ENCODE measurements at places on chromosomes 13 and 19.
A peak's percentile ranks its signal among the peaks of the same experiment; 100 is the strongest.

DNA sequence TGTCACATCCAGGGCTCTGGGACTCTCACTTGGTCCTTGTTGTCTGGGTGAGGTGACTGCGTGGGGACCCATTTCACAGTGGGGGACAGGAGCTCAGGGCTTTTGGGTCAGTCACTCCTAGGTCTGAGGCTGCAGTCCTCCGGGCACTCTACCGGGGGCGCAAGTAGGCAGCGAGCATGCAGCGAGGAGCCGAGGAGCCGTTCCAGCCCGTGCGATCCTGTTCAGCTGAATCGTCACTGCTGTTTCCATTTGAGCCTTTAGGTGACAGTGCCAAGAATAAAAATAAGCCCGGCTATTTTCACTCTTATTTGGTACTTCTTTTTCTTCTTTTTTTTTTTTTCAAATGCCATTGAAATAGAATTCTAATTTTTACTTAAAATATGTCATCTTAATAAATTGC is 126.5 kb downstream of the ZNF536 start:
- DNase-seq = no peak

DNA sequence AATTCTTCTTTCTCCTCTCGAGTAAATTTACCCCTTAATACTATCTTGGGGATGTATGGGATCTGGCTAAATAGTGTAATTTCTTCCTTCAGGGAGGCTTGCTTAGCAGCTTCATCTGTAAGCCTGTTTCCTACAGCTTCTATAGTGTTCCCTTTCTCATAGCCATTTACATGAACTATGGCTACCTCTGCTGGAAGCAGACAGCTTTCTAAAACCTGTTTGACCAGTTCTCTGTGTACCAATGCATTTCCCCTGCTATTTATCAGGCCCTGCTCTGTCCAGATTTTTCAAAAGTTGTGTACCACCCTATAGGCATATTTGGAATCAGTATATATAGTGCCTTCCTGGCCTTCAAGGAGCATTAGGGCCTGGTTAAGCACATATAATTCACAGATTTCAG is 113.6 kb upstream of the PCDH9 start:
- DNase-seq = no peak

GRCh38 chr13:44810061-44810840 is 179.0 kb downstream of the NUFIP1 start:
- no peak for DNase-seq

DNA sequence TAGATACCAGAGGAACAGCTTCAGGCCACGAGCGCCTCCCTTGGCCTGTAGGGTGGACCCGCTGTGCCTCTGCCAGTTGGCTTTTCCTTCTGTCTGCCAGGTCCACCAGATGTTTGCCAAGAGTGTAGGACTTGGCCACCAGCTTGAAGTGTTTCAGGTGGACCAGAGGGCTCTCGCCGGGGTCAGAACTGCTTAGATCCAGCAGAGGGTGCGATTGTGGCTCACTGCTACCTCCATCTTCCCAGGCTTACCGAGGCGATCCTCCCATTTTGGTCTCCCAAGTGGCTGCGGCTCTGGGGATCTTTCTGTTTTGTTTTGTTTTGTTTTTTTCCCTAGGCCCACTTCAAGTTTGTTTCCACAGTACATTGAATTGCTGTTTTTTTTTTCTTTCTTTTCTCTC is 23.0 kb upstream of the ZNF730 start:
- DNase-seq = no peak

DNA sequence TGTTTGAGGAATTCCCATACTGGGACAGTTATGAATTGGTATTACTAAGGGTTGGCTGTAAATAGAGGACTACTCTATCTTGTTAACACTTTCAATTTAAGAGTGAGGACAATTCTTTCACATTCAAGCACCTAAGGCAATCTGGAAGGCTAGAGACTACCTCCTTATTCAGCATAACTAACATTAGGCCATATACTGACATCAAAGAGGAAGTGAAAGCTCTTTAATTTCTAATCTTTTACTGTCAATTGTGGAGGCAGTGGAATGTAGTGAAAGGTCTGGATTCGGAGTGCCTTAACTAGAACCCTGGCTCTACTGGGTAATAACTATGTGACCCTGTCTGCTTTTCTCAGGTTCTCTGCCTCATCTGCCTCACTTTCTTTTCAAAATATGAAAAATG is 134.0 kb downstream of the UFM1 start:
- no peak for DNase-seq

- no peak for DNase-seq
These were observed 7.9 kb downstream of the MLLT1 start for GRCh38 chr19:6271721-6272410.

DNA sequence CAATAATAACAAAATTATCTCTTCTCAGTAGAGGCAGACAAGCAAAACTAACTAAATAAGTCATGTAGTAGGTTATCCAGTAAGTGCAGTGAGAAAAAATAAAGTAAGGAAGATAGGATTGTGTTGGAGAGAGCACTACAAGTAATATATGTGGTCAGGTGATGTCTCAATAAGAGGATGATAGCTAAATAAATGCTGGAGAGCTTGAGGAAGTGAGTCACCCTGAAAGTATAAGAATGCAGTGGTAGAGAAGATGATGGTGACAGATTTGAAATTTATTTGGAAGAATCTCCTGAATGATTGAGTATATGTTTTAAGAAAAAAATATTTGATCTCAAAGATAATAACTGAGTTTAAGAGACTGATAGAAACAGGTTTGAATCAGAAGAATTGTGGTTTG is 152.2 kb upstream of the PRR20A start:
- DNase-seq = peak; percentile 6

Measured in HS-5 (cell line).